Stimulated activated CD8-positive, alpha-beta memory T cell treated with anti-CD3 and anti-CD28 coated beads, Interleukin-4, amount 100 ng/mL, for 4 hours (primary cell): ENCODE measurements at places on chromosomes 3 and 15.

DNA sequence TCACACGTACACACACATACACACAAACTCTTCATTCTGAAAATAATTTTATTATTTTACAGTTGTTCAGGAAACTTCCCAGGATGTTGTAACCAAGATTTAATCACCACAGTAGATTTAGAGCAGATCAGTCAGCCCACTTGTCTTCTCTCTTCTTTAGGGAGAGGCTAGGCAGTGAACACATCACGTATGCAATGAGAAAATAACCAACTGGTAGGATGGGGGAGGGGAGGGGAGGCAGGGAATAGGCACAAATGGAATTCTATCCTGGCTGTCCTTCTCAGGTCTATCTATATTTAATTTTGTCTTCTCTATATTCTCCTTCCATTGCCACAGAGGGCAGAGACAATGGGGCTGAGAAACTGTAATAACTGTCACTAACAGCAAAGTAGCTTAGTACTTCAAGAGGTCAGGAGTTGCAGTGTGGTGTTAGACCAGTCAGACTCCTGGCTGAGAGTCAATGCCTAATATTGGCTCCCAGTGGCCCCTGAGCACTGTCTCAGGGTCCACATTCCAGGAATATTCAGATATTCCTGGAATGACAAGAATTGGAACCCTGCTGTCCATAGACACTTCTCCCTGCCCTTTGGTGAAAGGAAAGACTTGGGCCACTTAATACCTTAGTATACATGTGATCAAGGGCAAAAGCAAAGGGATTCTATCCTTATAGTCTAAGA is 2.6 kb upstream of the HCLS1 start:
- DNase-seq: no peak

- DNase-seq: peak; percentile 53
Observed at GRCh38 chr3:143121241-143122088, 1.9 kb downstream of the CHST2 start.

DNA sequence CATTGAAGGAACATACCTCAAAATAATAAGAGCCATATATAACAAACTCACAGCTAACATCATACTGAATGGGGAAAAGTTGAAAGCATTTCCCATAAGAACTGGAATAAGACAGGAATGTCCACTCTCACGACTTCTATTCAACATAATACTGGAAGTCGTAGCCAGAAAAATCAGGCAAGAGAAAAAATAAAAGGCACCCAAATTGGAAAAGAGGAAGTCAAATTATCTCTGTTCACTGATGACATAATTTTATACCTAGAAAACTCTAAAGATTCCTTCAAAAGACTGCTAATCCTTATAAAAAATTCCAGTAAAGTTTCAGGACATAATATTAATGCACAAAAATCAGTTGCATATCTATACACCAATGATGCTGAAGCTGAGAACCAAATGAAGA is 34.9 kb downstream of the SLC2A2 start:
- no peak for DNase-seq

- no peak for DNase-seq
Observed at GRCh38 chr15:51191766-51192165, 97.1 kb upstream of the TNFAIP8L3 start.

DNA sequence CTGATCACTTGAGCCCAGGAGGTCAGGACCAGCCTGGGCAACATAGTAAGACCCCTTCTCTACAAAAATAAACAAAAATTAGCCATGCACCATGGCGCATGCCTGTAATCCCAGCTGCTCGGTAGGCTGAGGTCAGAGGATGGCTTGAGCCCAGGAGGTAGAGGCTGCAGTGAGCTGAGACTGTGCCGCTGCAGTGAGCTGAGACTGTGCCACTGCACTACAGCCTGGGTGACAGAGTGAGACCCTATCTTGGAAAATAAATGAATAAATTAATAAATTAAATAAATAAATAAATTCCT is 10.8 kb downstream of the SHISA5 start:
- no peak for DNase-seq

DNA sequence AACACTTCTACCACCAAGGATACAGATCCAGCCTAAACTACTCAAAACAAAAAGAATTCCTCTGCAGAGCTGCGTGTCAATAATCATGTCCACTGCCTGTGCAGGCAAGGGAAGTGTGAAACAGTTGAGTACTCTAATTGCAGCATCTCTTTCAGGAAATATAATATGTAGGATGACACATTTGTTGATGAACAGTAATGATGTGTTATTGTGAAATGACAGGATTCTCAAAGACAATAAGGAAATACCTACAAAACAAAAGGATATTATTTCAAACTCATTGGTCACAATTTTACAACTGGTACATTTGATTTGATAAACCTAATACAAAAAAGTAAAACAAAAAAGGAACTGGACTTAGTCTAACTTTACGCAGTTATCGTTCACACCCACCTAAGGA is 4.4 kb downstream of the SPG11 start:
- no peak for DNase-seq

DNA sequence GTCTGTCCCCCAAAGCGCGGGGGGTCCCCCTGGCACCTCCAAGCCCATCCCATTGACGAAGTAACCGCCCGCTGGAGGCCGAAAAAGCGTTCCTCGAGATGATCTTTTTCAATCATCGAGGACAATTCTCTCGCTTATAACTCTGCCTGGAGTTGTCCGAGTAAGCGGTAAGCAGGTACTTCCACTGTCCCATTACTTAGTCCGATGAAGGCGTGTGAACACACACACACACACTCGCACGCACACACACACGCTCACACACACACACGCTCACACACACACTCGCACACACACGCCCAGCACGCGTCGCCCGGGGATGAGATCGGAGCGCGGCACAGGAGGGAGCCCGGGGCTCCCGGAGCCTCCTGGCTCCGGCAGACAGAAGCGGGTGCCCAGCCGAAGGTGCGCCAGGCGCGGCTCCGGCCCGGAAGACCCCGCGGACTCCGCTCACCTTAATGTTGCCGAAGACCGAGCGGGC is 430 bp downstream of the SLCO2A1 start:
- DNase-seq: no peak

DNA sequence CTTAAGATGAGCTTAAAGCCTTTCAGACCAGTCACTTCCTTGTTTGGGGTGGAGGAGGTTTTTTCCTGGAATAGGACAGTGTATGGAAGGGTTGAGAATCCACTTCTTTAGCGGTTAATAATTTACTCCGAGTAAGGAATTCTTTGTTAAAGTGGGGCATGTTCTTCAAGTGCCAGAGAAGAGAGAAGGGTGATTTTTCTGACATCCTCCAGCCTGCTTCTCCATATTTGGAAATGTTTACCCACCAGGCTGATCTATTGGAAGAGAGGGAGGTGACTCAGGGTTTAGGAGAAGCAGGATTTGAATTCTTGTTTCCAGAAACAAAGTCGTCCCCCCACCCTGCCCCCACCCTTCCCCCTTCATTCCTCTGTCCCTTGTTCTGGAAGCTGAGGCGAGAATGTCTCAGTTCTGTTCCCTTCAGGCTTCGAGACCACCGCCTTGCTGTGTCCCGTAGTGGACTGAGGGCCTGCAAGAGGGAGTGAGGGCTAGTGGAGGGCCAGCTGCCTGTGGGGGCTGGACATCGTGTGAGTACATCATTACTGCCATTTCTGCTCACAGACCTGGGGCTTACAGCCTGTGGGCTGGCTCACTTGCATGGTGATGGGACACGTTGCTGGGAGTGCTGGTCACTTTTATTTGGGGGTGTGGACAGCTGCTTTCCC is 58.5 kb downstream of the LPP start:
- DNase-seq: no peak

DNA sequence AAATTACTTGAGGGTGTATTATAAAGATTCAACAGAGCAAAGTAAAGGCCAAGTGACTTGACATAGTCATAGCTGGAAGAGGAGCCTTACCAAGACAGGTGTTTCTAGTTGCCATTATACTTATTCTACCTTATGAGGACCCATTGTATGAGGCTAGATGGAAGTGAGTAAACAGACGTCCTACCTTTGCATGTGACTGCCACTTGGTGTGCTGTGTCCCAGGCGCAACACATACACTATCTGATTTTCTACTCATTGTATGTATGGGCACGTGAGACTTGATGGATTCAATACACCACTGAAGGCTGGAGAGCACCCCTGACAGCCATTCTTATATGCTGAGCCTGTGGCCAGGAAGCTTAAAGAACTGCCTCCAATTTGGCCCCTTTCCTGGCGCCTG is 40.5 kb downstream of the BOC start:
- DNase-seq: no peak
